ENCODE measurements at places on chromosomes 12 and 14.

- DNase-seq = no peak
Measured at GRCh38 chr14:102751088-102751487, 26.2 kb upstream of the TRAF3 start.

DNA sequence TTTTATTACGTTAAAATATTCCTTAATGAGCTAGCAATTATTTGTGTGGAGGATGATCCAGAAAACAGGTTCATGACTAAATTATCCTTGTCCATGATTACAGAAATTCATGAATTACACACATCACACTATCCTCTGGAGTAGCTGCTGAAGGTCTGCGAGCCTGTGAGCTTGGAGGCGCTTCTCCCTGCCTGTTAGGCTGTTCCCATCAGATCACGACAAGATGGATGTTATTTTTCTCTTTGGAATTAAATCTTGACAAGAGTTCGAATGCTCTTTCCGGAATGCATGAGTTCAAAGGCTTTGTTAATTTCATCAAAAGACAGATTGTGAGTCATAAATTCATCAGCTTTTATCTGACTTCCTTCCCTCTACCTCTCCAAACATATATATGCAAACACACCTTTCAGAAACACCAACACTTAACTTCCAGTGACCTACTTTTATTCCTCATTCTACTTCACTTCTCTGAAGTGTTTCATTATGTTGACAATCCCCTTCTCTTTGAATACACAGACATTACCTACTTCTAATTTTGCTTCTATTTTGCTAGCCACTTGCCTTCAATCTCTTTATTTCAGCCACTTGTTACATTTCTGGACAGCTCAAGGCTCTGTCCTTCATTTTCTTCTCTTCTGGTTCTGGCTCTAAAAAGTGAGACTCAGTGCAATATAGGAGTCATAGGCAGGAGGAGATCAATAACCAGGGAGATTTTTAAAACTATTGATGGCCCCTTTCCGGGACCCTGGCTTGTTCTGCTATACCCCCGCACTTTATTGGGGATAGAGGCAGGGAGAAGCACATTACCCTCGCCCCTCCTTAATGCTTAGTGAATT is 274.6 kb downstream of the BTG1 start:
- no peak for DNase-seq

- no peak for DNase-seq
Measured at GRCh38 chr12:30989754-30990153, 63.2 kb downstream of the TSPAN11 start.

DNA sequence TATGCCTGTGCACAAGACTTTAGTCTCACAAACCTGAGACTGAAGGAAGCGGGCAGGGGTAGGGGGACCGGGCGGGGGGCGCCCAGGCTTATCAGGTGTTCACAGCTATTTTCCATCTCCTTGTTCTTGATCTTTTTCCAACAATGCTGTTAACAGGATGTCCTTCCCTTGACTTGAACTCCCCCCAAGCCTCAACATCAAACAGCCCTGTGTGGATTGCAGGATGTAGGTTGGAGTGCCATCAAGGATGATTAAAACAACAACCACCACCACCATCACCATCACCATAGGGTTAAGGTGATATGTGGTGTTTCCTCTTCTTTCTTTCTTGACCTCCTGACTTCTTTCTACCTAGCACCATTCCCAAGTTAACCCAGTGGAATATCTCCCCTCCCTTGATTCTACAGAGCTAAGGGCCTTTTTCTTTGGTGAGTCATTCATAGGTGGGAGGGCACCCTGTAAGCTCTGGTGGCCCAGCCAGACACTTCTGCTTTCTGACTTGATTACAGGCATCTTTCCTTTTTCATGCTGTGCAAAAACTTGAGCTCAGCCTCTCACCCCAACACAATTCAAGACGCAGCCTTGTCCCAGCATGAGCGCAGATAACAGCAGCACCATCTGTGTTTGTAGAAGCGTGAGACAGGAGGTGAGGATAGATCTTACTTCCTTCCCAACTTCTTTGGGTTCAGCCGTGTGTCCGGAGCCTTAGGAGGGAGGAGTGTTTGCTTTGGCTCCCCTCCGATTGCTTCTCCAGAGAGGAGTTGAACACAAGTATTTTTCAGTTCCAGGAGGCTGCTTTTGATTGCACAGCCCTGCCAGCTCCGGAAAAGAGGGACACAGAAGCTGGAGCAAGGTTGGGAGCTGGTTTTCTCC is 26.8 kb downstream of the FLVCR2 start:
- DNase-seq = no peak

DNA sequence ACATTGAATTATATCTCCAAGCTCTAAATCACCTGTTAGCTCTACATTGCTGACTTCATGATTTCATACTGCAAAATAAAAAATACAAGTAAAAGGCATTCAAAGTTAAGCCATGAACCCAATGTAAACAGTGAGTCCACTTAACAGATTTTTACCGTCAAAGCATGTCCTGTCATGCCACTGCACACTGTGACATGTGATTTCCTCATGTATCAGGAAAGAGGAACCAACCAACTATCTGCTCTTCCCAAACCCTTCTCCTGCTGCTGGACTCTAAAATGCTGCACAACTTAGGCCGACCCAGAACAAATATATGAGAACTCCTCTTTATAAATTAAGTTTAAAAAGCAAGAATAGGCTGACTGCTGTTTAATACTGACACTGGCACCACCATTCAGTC is 37.5 kb downstream of the TM7SF3 start:
- DNase-seq = no peak

DNA sequence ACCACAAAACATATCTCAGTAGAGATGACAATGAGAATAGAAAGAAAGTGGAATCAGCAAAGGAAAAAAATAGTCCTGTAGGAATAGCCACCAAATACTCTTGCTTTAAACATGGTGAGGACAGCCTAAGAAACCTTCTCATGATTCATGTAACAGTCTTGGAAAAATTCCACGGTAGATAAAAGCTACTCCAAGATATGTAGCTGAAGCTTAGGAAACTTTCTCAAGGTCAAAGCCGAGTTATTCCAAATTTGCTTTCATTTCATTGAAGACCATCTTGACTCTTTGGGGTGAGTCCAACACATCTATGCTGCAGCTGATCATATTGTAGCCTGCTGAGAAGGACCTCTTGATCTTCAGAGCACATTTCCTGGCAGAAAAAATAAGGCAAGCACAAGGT is 157.6 kb downstream of the PAH start:
- no peak for DNase-seq

GRCh38 chr14:20381341-20381740 is 32.0 kb downstream of the TEP1 start:
- DNase-seq = no peak

- no peak for DNase-seq
Measured at GRCh38 chr12:53495903-53496751, 3.1 kb downstream of the MAP3K12 start.

GRCh38 chr14:105702275-105702817 is 176.0 kb downstream of the TMEM121 start:
- DNase-seq = no peak

DNA sequence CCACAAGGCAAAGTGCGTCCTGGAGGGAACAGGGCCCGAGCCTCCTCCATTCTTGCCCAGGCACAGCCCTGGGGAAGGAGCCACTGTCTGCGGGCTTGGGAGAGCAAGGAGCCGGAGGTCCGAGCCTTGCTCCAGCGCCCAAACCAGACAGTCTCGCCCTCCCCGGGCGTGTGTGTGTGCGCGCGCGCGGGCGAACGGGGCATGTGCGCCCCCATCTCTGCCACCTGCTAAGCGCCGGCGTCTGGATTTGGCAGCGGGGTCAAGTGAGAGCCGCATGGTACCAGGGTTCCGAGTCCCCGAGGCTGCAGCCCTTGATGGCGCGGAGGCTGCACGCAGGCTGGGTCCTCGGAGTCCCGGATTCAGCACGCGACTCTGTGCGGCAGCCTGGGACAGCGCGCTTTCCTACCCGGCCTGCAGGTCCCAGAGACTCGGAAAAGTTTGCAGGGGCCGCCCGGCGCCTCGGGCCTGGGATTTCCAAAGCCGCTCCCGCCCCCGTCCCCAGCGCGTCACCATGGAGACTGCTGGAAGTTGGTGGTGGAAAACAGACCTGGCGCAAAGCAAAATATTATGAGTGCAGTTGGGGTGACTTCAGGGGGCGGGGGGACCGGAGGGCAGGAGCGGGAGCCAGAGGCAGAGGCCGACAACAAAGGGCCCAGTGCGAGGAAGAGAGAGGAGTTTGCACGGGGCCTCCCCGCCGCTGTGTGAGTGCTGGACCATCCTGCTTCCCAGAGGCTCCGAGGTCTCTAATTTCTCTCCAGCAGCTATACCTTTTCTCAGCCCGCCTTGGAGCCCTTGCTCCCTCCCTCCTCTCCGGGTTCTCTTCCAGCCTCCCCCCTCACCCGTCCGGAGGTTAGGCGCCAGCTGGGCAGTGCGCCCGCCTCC is 4.2 kb downstream of the RFX4 start:
- no peak for DNase-seq

- DNase-seq = no peak
Measured at GRCh38 chr14:65748796-65749195, 336.3 kb downstream of the FUT8 start.

DNA sequence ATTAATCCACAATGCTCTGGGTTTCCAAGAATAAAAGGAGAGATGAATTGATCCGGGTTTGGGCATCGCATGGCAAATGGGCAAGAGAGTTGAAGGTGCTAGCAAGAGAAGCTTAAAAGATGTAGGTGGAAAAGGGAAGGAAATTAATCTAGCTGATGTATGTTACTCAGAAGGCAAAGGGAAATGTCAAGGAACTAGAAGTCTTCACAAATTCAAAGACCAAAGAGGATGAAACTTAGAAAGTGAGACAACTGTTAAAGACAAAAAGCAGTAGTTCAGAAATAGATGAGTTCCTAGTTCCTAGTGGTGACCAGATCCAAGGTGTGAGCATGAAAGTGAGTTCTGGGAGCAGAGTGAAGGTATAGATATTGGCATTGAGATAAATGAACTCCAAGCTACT is 228.3 kb downstream of the SEC23A start:
- DNase-seq = no peak

DNA sequence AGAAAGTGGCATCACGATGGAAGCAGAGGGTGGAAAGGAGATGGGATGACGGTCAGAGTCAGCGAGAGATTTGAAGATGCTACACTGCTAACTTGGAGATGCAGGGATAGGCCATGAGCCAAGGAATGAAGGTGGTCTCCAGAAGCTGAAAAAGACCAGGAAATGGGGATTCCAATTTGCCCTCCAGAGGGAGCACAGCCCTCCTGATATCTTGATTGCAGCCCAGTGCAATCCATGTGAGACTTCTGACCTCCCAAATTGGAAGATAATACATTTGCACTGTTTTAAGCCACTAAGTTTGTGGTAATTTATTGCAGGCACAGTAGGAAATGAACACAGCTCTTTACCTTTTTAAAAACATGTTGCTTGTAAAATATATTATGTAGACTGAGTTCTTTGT is 549.5 kb downstream of the VRK1 start:
- DNase-seq = no peak

GRCh38 chr14:93330609-93331000 is 2.2 kb downstream of the BTBD7 start:
- DNase-seq = no peak

DNA sequence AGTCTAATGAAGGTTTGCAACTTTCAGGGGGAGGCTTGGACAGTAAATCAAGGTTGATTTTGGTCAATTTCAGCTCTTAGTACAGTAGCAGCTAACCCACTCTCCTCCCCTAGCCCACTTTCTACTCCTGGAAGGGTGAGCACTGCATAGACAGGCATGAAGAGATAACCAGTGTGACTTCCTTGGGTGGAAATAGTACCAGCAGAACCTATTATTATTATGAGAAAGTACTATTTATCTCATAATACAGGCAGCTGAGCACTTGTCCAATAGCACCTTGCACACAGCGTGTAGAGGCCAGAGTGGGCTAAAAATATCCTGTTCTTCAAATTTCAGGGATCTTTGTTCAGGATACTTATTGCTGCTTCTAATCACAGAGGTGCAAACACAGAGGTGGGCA is 96.2 kb upstream of the FKBP4 start:
- DNase-seq = no peak

- DNase-seq = no peak
Measured at GRCh38 chr12:132218915-132219314, 74.7 kb downstream of the NOC4L start.

- DNase-seq = no peak
Measured at GRCh38 chr14:50829489-50830043, 1.4 kb downstream of the NIN start.

- no peak for DNase-seq
Measured at GRCh38 chr12:46401662-46402061, 29.1 kb upstream of the SLC38A2 start.

DNA sequence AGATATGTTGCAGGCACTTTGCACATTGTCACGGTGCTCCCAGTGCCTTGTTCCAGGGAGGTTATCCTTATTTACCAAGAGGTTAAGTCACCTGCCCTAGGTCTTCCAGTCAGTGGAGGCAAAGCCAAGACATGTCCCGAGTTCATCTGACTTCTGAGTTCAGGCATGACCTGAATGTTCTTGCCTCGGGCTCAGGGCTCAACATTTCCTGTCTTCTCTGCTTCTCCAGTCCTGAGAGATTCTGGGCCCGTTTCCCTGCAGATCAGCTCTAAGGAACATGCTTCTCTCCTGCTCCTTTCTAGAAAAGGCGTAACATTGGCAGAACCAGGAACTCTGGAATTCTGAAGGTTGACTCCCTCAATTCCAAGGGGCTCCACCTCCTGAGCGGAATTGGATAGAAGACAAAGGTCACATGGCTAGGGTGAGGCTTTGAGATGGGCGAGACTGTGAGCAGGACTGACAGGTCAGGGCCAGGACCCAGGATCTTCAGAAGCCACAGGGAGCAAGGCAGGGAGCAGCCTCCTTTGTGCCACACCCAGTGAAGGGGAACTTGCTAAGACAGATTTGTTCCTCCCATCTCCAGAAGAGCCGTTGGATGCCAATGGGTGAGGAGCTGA is 19.9 kb downstream of the BDKRB2 start:
- DNase-seq = no peak

DNA sequence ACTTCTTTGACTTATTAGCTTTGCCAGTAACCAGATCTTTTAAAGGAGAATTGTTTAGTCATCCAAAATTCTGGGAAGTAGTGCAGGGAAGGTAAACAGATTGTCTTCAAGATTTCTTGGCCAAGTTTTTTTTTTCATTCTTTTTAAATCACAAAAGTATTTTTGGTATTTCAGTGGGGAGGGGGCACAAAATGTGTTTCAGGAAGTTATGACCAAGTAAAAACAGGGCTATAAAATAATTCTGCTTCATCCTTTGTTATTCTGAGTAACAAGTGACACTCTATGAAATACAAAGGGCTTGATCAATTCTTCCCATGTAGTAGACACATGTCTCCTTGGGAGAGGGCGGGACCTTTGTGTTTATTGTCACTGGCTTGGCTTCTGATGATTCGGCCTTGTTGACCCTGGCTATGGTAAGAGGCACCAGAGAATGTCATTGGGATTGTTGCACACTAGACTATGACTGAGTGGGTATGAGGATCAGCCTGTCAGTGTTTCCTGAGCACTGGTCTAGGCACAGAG is 55.4 kb downstream of the SUSD6 start:
- no peak for DNase-seq

DNA sequence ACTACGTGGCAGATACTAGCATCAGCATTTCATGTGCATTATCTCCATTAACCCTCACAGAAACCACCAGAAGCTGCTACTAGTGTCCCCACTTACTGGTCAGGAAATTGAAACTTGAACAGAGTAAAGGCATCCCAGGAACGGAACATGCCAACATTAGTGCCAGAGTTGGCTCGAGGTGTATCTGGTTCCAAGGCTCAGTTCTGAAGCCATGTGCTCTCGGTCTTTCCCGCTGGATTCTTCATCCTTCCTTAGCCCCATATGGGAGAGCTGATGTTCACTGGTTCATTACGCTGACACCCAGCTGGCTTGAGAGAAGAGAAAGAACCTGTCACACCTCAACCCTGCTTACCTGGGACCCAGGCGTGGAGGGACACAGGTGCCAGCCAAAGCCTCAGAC is 91.5 kb downstream of the TBX5 start:
- no peak for DNase-seq
